ENCODE measurements at places on chromosomes 5 and 9.

DNA sequence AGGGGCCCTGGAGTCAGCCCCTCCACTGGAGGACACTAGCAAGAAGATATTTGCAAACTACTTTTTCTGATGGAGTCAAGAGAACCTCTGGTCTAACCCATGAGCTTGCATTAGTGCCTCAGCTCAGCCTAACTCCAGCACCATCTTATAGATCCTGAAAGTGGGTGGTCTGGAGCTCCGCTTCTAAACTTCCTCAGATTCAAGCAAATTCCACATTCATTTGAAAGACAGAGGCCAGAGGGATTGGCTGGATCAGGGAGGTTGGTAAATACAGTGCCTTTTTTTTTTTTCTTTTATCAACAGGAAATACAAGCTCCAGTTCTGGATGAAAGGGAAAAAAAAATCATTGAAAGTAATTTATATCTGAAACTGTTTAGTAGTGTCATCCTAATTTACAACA lies 99.9 kb downstream of the ENC1 start:
- DNase-seq: no peak

- DNase-seq: no peak
These were observed 6.0 kb downstream of the RANBP17 start for GRCh38 chr5:170867825-170868224.

- no peak for DNase-seq
These were observed 13.8 kb downstream of the DMAC1 start for GRCh38 chr9:7785813-7786212.

DNA sequence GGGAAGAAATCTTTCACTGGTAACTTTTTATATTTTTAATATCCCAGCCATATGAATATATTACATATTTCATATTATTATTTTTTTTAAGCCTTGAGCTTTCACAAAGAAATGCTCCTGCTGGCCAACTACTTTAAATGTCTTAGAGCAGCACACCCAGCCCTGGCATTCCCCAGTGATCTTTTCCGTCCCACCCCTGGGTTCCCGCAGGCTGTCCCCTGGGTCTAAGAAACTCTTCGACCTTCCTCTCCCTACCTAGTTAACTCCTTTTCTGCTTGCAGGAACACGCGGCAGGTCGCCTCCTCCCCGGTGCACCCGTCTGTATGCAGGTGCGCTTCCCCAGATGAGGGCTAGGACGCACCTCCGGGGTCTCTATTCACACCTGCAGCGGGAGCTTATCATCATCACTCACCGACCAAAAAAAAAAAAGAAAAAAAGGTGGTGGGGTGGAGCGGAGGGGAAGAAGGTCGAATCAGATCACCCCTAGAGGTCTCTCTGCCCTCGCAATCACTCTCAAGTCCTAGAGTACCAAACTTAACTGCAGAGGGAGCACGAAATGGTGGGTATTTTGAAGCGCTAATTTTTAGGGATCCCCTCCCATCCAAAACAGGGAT lies 696 bp downstream of the ZFP62 start:
- peak; percentile 26 for DNase-seq

DNA sequence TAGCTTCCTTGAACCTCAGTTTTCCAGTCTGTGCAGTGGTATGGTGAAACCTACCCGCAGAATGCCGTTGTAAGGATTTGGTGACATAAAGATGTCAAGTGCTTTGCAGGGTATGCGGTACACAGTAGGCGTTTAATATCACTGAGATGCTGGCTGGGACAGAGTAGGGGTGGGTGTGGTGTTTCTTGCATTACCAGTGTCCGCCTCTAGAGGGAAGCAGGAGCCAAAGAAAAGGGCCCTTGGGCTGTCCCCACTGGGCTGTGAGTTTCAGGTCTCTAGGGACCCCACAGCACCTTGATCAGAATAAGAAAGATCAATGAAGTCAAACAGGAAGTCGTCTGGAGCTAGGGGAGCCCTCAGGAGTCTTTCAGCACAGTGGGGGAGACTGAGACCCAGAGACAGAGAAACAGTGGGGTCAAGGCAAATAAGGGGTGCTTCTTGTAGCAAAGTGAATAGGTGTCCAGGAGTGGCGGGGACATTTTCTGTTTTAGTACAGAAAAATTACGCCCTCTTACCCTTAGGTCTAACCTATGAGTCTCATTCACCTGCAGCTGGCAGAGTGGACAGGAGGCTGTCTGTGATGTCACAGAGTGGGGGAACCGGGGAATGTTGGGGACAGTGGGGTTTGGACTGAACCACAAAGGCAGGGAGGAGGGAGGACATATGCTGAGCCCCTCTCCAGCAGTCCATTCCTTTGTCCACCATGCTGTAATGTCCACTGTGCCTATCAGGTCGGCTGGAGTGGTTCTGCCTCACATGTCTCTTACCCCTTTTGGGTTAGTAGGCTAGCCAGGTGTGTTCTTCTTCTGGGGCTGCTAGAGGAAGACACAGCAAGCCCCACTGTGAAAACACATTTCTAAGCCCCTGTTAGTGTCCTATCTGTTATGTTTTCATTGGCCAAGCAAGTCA lies 4.7 kb upstream of the TEX53 start:
- DNase-seq: peak; percentile 57

- DNase-seq: no peak
These were observed 11.3 kb downstream of the RGS14 start for GRCh38 chr5:177368869-177369644.

DNA sequence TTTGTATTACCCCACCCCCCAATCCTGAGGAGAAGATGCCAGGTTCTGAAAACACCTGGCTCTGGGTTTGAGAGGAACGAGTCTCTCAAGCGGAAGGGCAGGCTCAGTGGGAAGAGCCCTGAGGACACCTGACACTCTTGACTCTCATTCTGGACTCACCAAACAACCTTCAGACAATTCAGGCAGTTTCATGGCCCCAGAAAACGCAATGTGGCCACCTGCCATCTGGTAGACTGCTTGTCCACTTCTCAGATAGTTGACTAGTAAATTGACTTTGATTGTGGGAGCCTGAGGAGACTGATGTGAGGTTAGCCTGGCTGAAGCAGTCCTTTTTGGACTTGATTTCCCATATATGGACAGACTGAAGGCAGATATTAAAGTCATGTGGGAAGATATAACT lies 117.5 kb upstream of the FSTL4 start:
- no peak for DNase-seq

GRCh38 chr5:7397937-7398336 lies 2.0 kb downstream of the ADCY2 start:
- no peak for DNase-seq

DNA sequence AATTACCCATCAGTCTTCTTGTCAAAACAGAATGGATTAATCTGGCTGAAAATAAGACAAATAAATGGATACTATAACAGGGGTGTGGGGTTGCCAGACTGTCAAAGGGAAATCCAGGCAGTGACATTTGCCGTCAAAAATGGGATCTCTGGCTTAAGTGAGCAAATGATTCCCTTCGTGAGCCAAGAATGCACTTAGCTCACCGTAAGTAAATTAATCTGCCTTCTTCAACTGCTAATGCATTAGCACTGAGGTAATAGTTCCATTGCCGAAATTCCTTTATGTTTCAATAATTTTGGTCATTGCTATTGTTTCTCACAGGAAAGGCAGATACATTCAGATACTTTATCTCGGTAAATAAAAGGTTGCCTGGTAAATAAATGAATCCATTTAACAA lies 377.8 kb downstream of the KIAA0825 start:
- DNase-seq: no peak

GRCh38 chr5:131289738-131290137 lies 25.9 kb downstream of the CDC42SE2 start:
- DNase-seq: no peak

GRCh38 chr5:15752663-15753285 lies 252.8 kb downstream of the FBXL7 start:
- DNase-seq: no peak

DNA sequence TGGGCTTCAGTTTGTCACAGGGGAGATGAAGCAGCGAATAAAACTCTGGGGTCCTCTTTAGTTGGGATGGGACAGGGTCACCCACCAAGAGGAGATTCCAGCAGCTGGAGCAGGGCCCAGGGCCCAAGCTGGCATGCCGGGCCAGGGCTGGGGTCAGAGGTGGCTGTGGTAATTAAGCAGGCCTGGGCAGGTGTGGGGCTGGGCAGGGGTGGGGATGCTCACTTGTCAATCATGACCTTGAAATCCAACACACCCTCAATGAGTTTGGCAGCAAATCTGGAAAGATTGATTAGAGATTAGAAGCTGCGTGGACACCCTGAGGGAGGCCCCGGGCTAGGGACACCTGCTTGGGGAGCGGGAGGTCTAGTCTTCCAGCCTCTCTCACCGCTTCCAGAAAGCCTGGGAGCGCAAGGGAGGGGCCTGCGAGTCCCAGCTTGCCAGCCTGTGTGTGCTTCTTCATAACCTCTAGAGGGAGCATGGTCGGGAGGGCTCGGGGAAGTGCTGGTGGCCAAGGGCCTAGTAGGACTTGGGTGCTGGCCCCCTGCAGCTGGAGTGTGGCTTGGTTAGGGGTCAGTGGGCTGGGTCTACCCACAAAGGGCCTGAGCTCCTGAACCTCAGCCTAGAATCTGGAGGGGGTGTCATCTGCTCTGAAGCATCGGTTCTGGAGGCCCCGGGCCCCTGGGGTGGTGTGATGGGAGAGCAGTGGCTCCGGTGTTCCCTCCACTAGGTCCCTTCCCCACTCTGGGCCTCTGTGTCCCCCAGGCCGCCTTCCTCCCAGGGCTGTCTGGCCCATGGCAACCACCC lies 7.6 kb downstream of the CRAT start:
- DNase-seq: no peak

DNA sequence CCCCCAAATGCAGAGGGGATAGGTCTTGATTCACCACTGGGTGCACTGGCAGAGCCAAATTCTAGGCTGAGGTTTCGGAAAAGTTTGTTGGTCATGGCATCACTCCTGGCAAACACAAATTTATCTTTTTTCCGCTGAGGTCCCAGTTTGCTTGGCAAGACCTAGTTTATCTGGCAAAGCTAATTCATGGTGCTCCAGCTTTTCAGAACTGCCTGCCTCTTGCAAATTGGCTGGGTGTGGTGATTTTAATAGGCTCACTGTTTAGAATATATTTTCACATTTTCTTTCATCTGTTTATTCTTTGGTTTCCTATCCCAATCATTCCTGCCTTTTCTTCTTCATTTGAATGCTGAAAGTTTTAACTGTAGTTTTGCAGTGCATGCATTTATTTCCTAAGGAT lies 50.5 kb upstream of the MAMDC2 start:
- DNase-seq: no peak

DNA sequence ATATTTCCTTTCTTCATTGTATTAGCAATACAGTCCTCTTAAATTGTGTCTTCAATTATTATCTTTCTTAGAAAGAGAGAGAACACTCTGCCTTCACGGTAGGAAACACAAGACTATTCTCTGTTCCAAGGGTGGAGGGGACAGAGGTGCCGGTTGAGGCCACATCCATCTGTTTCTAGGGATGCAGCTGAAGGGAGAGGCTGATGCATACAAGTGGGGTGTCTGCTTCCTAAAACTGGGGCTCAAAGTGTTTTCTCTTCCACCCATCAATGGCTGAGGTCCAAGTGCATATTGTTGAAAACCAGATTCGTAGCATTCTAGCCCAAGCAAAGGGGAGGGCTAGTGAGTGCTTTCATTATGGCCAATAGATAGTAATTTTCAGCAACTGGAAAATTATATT lies 9.5 kb downstream of the IRX2 start:
- no peak for DNase-seq

DNA sequence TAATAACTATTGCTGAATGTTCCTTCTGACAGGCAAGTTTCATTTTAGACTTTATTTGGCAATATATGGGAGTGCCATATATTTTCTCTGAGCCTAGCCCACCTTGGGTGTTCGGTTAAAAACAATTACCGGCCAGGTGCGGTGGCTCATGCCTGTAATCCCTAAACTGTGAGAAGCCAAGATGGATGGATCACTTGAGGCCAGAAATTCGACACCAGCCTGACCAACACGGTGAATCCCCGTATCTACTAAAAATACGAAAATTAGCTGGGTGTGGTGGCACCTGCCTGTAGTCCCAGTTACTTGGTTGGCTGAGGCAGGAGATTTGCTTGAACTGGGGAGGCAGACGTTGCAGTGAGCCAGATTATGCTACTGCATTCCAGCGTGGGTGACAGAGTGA lies 47.9 kb downstream of the TNFSF15 start:
- no peak for DNase-seq

- DNase-seq: no peak
These were observed 50.1 kb upstream of the FBXL17 start for GRCh38 chr5:108432024-108432423.

- DNase-seq: no peak
These were observed 23.4 kb downstream of the DMRTA1 start for GRCh38 chr9:22469928-22470544.

- DNase-seq: peak; percentile 5
These were observed 8.7 kb upstream of the RANBP6 start for GRCh38 chr9:6024035-6024554.

GRCh38 chr9:120768247-120768646 lies 25.0 kb downstream of the FBXW2 start:
- no peak for DNase-seq

DNA sequence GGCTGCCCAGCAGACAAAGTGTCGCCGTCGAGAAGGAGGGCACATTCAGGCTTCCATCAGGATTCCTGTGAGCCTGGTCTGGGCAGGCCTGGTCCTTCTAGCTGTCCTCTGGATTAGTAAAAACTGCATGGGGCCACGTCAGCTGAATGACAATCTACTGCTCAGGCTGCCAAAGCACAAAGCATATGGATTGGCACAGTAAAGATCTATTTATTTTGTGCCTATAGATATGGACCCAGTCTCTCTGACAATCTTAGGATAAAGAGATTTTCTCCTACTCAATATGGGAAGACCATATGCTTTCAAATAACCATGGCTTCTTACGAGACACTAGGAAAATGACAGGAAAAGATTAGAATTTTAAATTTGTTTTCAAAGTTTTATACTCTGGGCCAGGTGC lies 24.1 kb downstream of the ANKH start:
- DNase-seq: no peak

GRCh38 chr5:5293029-5293428 lies 129.4 kb upstream of the ICE1 start:
- no peak for DNase-seq

DNA sequence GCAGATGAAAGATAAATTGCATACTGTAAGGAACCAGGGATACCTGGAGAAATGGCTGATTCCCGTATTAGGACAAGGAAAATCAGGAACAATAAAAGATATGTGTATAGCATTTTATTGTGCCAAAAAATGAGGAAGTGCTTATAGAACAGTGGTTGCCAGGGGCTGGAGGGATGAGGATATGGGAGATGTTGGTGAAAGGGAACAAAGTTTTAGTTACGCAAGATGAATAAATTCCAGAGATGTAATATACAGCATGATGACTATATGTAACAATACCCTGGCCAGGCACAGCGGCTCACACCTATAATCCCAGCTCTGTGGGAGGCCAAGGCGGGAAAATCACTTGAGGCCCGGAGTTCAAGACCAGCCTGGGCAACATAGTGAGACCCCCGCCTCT lies 101.8 kb downstream of the CDK5RAP2 start:
- no peak for DNase-seq
